ENCODE measurements at places on chromosomes 6 and 20.

DNA sequence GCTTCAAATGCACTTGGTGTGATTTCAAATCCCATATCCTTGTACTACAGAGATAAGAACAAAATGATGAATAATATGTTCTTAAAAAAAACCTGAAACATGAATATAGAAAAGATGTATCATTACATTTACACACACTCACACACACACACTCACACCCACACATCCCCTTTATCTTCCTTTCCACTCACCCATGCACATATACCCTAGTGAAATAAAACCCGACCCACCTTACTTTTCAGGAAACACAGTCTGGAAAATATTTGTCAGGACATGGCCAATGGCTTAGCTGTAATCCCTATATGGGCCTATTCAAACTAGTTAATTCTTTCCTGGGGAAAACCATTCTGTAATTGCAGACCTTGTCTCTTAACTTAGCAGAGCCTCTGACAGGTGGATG lies 60.8 kb upstream of the EDN1 start:
- DNase-seq, result no peak

- no peak for DNase-seq
These were observed 12.7 kb downstream of the MYT1 start for GRCh38 chr20:64176971-64177370.

GRCh38 chr6:144298194-144298593 lies 13.1 kb downstream of the UTRN start:
- DNase-seq, result no peak

GRCh38 chr6:13485303-13485702 lies 2.1 kb downstream of the GFOD1 start:
- no peak for DNase-seq

- DNase-seq, result no peak
These were observed 861 bp upstream of the HLA-A start for GRCh38 chr6:29941471-29941870.

- no peak for DNase-seq
These were observed 104.9 kb upstream of the TFAP2D start for GRCh38 chr6:50608421-50608820.

DNA sequence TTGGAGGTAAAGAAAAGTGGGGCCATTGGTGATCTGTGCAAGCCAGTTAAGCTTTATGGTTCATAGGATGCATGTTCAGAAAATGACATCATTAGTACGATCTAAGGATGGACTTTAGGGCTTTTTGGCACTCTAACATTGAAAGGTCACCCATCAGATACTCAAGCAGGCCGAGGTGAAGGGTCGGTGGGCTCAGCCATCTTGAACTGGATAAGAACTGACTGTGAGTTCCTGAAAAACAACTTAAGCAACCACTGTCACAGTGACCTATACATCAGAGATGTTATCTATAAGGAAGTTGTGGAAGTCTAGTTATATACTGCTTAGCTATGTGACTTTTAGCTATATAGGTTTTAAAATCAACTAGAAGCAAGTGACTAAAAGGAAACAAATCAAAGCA lies 13.0 kb upstream of the ITCH start:
- DNase-seq, result peak; percentile 26

GRCh38 chr20:31875671-31876070 lies 5.2 kb downstream of the TTLL9 start:
- DNase-seq, result no peak

GRCh38 chr20:36344517-36345132 lies 38.5 kb downstream of the DLGAP4 start:
- no peak for DNase-seq

DNA sequence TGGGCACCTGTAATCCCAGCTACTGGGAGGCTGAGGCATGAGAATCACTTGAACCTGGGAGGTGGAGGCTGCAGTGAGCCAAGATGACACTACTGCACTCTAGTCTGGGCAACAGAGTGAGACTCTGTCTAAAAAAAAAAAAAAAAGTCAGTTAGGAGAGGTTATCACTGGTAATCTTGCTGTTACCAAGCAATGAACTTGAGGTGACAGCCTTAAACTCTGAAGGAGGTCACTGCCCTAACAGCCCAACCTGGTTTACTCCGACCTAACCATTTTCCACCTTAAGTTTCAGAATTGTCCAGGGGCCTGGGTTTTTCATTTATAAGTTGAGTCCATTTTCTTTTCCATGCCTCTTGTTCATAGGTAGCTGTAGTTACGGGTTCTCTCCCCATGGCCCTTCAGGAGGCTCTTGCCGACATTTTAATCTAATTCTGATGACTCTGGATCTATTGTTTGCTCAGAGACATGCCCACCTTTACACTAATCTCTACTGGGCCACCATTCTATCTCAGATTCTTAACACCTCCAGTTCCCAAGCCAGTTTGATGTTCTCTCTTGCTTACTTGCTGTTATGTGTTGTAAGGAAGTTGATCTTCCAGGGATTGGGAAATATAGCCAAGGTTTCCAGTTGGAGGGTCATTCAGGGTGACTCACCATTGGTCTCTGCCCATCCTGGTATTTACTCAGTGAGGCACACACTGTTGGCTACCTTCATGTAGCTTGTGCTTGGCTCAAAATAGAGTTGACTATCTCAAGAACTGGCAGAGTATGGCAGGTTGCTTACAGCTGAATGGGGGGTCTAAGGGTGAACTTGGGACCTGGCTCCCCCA lies 29.1 kb downstream of the SHLD1 start:
- DNase-seq, result no peak

- no peak for DNase-seq
These were observed 67.2 kb upstream of the IFNGR1 start for GRCh38 chr6:137286368-137286767.

All from Kasumi-1 (cell line).